Psoas muscle (tissue), 8 donors: ENCODE measurements at places on chromosomes 7 and 10. TPM values are rescaled to one million over a fixed set of nuclear protein-coding genes. Genes with fewer than 3 reads are reported as not detected.

Gene TDRD1
- polyA plus RNA-seq: not detected

Gene KLLN
- 0.96 TPM for polyA plus RNA-seq

Gene SORCS3
- polyA plus RNA-seq: not detected

Gene PLA2G12B
- polyA plus RNA-seq: not detected

Gene SMKR1
- not detected for polyA plus RNA-seq

Gene SLC39A12
- not detected for polyA plus RNA-seq

Gene EBF3
- polyA plus RNA-seq: 3.2 TPM

Gene KIF5B
- polyA plus RNA-seq: 46.5 TPM

DNA sequence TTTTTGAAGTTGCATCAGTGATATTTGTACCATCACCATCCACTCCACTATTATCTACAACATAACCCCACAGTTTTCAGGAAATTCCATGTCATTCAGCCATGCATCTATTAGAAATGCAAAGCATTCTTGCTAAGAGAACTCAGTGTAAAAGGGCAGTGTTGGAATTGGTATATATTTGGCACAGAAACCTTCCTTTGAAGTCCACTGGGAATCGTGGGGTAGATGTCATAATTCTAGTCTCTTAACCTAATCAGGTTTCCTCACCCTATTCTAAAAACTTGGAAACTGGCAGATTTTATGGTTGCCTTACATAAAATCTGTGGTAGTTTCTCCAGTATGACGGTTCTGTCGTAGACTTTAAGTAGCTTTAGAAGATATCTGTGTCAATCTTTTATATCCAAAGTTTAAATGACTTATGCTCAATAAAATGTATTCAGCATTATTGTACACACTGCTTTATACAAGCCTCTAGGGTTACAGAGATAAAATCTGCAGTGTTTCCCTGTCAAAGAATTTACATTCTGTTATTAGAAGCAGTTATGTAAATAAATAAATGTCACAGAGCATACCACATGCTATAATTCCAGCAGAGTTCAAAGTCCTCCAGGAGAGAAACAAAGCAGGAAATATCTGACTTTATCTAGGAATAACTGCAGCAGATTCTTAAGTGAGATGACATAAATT lies 704.4 kb upstream of the CELF2 start:
- DNase-seq: no peak

- no peak for DNase-seq
Observed at GRCh38 chr10:21531164-21531563, 2.9 kb upstream of the MLLT10 start.

DNA sequence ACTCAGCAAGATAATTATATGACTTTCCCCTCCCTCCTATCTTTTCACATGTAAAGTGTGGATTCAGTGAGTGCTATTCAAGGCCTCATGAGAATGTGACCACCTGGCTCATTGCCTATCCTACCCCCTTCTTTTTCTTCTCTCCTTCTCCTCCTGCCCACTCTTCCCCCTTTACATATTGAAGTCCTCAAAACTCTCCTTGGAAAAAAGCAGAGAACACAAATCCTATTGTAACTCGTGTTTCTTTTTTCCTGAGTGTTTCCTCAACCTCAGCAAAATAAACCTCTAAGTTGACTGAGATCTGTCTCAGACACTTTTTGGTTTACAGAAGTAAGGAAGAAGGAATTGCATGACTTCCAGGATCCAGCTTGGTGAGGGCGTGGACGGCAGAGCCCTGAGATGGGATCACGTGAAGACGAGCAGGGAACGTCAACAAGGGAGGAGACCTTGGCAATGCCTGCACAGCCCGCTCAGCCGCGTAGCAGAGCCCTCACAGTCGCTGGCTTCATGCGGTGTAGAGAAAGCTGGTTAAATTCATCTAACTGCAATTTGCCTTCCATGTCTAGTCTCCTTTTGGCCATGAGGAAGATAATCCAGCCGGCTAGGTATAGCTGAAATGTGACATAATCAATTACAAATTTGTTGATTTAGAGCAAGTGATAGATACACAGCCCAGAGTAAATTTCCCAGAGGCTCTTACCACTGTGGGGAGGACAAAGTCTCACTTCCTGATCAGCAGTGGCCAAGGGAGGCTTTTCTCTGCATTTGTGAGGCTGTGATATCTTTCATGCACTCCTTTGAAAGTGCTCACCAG lies 75.7 kb downstream of the LYZL2 start:
- peak; percentile 67 for DNase-seq

DNA sequence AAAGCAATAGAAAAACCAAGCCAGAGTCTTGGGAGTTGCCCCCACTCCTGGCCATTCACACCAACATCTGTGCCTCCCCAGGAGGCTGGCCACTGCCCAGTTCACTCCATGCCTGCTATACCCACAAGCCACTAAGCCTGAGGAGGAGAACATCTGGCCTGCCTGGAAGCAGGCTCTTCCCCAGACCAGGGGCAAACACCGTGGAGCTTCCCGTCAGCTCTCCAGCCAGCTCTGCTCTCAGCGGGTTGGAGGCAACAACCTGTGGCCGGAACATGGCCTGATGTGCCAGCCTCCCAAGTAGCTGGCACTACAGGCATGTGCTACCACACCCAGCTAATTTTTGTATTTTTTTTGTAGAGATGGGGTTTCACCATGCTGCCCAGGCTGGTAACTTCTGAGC lies 9.1 kb upstream of the PTPRN2 start:
- no peak for DNase-seq

GRCh38 chr7:87600130-87601124 lies at the start of gene ABCB1:
TSS of gene ABCB1 (minus strand) at chr7:87600884. CDS start at chr7:87600184, 700 bp downstream.
- peak; percentile 58 for DNase-seq

- DNase-seq: no peak
Observed at GRCh38 chr7:50182759-50183158, 89.7 kb upstream of the ZPBP start.

- DNase-seq: no peak
Observed at GRCh38 chr10:44564790-44565189, 179.9 kb upstream of the CXCL12 start.

DNA sequence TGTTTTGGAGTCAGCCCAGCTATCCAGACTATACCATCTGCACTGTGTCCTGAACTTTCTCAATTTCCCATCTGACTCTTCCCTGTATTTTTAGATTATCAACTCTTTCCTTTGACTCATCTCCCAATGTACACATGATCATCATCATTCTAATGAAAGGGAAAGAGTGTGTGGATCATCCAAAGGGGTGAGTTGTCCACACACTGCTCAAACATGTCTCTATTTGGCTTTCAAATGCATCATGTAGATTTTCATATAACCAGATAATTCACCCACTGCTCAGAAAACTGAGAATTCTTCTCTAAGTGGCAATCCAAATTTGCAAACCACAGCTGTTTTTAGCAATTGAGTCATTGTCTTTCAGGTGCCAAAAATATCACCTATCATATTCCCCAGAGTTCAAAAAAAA lies 190.2 kb upstream of the HPS1 start:
- no peak for DNase-seq

- no peak for DNase-seq
Observed at GRCh38 chr10:129792864-129793263, 171.2 kb downstream of the EBF3 start.

GRCh38 chr7:1610013-1610677 lies 40.3 kb upstream of the PSMG3 start:
- no peak for DNase-seq

DNA sequence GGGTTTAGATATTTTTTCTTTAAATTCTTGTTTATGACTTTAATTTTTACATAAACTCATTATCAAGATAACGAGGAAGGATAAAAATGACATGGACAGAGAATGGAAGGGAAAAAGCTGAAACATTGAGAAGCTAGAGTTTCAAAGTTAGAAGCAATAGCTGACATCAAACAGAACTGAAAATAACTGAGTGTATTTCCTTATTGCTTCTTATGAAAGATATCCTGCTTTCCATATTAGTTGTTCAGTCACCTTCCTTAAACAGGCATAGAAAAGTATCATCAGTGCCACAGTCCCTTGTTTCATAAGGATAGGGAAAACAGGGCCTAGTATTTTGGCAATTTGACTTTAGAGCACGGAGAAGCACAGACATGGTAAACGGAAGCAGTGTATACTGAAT lies 460.5 kb upstream of the GHITM start:
- no peak for DNase-seq

DNA sequence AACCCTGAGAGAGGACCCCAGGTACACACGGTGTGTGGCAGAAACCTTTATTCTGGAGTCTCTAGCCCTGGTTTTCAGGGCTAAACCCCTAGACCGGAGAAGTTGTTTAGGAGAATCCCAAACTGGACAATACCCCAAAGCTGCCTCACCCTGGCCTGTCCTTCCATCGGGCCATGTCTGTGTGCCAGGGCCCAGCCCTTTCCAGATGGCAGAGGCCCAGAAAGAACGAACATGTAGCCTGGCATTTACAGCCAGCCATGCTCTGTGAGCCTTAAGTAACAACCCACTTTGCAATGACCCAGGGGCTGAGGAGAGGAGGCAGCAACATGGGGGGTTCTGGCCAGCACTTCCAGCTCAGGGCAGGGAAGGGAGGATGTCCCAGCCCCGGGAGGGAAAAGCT lies 142.1 kb downstream of the NEURL1 start:
- DNase-seq: no peak

- no peak for DNase-seq
Observed at GRCh38 chr10:63468947-63469346, 3.2 kb upstream of the JMJD1C start.

DNA sequence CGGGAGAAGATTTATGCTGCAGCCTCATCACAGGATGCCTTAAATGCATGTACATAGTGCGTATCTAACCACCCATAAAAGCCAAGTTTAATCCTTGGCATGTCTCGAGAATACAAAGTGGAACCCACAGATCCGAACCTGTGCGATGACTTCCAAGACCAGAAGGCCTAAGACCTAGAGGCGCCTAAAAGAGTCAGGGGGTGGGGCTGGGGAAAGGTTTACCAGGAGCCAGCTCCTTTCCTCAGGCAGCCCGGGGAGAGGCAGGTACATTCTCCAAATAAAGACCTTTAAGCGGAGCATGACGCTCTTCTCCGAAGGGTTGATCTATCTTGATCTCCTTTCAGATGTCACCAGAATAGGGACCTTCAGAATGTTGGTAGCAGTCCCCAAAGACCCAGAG lies 9.7 kb downstream of the SP8 start:
- DNase-seq: no peak

DNA sequence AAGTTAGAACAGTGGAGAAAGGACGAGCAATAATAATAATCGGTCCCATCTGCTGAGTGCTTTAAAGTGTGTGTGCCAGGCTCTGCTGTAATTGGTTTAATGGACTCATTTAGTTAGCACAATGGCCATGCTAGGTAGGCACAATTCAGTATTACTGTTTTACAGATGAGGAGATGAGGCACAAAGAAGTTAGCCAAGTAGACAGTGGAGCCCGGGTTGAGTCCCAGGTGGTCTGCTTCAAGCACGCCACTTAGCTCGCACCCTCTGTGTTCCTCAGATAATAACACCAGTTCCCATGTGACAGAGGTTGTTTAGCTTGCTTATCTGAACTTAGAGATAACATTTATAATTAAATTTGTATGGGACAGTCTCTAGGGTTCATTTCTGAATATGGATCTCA lies 101.6 kb upstream of the GJD4 start:
- DNase-seq: no peak

GRCh38 chr7:130878785-130879184 lies 144.8 kb upstream of the KLF14 start:
- no peak for DNase-seq

GRCh38 chr7:30984359-30985107 lies 20.8 kb downstream of the GHRHR start:
- no peak for DNase-seq

DNA sequence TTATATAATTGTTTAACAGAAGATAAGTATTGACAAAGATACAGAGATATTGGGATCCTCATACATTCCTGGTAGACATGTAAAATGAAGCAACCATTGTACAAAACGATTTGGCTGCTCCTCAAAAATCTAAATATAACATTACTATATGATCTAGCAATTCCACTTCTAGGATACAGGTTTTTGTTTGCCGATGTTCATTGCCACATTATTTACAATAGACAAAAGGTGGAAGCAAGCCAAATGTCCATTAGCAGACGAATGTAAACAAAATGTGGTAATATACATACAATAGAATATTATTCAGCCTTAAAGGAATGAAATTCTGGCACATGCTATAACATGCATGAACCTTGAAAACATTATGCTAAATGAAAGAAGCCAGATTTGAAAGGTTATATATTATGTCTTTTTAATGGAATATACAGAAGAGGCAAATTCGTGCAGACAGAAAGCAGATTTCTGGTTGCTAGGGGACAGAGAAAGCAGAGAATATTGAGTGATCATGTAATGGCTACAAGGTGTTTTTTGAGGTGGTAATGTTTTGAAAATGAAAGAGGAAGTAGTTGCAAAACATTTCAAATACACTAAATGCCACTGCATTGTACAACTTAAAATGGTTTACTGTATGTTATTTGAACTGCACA lies 44.9 kb downstream of the POLR1F start:
- no peak for DNase-seq
